ENCODE measurements at places on chromosomes 5 and 9.

DNA sequence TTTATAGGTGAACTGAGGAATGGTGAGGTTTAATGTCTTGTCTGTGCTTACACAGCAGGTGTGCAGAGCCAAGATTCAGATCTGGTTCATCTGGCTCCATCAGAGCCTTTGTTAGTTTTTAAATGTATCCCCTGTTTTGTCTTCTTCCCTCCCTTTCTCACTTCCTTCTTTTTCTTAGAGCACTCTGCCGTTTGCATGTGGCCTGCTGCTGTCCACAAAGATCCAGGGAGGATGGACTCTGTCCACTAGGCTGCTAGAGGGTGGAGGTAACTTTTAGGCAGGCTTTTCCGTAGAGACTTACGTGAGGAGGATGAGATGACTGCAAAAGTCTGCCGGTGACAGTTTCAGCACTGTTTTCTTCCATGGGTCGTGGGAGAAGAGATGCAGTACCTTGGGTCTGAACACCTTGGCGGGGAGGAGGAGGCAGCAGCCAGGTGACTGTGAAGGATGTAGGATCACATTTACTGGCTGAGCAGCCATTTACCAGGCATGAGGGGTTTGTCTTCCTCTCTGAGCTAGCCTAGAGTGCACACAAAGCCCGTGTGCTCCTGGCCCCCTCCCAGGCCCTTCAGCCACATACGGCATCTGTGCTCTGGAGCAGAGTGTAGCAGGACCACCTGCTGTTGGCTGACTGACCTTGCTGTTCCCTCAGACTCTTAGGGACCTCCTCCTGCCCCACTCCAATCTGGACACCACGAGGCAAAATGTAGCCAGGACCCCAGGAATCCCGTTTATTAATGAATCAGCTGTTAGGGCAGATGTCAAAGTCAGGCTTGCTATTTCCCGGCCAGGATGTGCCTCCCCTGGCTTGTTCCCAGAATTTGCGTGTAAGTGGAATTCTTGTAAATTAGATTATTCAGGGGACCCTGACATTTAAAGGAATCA is 1.8 kb downstream of the NTMT1 start:
- no peak for DNase-seq

DNA sequence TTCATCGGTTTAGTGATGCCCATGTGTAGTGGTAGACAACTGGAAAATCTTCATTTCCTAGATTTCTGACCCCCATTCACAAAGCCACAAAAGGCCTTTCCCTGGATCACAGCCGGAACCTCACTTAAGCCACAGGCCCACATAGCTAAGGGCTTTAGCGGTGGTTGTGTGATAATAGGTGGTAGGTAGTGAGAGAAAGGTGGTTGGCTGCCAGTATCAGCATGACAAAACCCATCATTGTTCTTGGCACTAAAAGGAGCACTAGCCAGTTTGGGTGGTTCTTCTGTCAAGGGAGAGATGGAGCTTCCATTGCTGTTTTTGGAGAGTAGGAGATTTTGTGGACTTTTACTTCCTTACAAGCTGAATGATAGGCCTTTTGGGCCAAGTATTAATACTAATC is 9.7 kb upstream of the SLC36A2 start:
- DNase-seq = no peak

GRCh38 chr5:170034231-170034630 is 53.9 kb upstream of the INSYN2B start:
- DNase-seq = no peak

DNA sequence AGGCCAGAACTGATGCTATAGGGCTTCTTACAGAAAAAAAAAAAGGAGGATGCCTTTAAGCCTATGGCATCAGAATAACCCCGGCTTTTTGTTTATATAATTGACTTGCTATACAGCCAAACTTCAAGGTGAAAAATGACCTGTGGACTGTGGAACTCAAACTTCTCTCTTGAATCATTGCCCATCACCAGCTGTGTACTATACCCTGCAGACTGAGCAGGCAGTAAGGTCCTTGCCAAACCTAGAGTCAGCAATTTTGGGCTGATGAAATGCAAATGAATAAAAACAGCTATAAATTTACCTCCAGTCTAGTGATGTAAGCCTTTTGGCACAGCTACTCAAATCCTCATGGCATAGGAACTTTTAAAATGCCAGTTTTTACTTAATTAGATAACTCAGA is 44.5 kb upstream of the PPP3R2 start:
- DNase-seq = no peak

DNA sequence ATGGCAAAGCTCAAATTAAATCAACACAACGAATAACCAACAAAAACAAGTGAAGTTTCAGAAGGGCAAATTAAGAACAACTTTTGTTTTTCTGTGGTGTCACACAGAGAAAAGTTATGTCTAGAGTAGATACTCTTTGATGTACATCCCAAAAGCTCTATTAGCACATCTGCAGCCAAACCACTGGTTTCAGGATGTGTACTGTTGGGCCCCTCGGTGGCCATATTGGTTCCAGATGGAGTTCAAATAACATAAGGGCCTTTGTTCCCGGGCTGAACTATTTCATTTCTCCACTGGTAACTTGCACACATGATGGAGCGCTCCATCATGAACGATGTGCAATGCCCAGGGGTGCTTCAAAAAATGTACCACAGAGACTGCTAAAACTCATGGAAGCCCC is 126.1 kb downstream of the SEMA5A start:
- no peak for DNase-seq
